Stimulated activated CD4-positive, alpha-beta T cell treated with anti-CD3 and anti-CD28 coated beads, Interleukin-1b, Interleukin-23, amount 100 ng/mL, for 1 hour (primary cell): ENCODE measurements at places on chromosomes 3 and 15.

DNA sequence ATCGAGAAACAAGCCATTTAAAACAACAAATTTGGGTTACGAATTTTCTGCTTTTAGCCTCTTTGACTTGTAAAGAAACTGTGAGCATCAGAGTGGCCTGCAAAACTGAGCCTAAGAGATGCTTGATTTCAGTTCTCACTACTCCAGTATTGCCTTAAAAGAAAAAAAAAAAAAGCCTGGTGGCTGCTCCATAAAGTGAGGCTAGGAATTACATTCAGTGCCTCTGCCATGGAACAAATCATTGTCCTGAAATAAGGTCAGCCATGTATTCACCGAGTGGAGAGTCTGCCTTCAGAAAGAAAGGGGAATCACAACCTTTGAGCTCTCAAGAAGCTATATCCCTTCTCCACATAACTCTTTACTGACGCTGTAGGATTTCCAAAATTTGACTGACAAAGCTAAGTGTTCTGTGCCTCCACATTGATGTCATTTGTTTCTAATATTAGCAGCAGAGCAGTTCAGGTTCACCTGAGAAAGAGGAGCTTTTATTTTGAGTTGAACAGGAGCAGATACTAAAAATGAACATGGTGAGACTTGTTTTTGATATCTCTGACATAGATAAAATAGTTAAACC is 137.3 kb downstream of the SSR3 start:
- DNase-seq = no peak

- no peak for DNase-seq
Measured at GRCh38 chr15:83278191-83278590, 6.3 kb downstream of the BNC1 start.

- DNase-seq = peak; percentile 90
Measured at GRCh38 chr15:100596792-100597191, 5.2 kb downstream of the LINS1 start.

DNA sequence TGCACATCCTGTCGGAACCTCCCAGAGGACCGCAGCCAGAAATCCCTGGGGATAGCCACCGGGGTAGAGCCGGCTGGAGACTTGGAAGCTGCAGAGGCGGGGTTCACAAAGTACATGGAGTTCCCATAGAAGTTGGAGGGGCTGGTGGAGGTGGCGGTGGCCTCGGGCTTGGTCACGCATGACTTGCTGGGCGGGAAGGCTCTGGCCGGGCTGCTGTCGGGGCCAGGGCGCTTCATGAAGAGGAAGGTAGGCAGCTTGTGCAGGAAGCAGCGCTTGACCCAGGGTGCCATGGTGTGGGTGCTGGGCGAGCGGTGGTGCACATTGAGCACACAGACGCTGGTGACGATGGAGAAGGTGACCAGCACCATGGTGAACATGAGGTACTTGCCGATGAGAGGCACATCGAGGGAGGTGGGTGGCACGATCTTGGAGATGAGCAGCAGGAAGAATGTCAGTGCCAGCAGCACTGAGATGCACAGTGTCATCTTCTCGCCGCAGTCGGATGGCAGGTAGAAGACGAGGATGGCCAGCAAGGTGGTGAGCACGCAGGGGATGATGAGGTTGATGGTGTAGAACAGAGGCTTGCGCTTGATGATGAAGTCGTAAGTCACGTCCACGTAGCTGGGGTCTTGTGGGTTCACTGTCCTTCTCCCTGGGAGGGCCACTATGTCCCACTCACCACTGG is 8.4 kb upstream of the CHRNA3 start:
- DNase-seq = no peak

GRCh38 chr3:183427876-183428446 is 458 bp downstream of the MCF2L2 start:
- no peak for DNase-seq

GRCh38 chr3:155555479-155556060 is 189.3 kb downstream of the PLCH1 start:
- no peak for DNase-seq

DNA sequence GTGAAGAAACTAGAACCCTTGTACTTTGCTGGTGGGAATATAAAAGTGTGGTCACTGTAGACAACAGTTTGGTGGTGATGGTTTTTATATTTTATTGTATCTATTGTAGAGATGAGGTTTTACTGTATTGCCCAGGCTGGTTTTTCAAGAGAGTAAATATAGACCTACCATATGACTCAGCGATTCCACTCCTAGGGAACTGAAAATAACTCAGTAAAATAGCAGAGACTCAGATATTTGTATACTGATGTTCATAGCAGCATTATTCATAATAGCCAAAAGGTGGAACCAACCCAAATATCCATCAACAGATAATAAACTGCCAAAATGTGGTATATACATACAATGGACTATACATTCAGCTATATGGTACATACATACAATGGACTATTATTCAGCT is 68.8 kb upstream of the IL12A start:
- no peak for DNase-seq

GRCh38 chr3:194120789-194121770 is 14.9 kb upstream of the HES1 start:
- DNase-seq = no peak

DNA sequence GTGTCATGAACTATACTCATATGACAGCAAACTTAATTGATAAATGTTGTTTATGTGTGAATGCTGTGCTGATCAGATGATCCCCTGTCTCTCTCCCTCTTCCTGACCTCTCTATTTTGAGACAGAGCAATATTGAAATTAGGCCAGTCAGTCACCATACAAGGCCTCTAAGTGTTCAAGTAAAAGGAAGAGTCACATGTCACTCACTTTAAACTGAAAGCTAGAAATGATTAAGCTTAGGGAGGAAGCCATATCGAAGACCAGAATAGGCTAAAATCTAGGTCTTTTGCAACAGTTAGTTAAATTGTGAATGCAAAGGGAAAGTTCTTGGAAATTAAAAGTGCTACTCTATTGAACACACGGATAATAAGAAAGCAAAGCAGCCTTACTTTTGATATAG is 498.6 kb downstream of the ZPLD1 start:
- DNase-seq = no peak

- no peak for DNase-seq
Measured at GRCh38 chr3:112012205-112012992, 13.7 kb downstream of the TAGLN3 start.

DNA sequence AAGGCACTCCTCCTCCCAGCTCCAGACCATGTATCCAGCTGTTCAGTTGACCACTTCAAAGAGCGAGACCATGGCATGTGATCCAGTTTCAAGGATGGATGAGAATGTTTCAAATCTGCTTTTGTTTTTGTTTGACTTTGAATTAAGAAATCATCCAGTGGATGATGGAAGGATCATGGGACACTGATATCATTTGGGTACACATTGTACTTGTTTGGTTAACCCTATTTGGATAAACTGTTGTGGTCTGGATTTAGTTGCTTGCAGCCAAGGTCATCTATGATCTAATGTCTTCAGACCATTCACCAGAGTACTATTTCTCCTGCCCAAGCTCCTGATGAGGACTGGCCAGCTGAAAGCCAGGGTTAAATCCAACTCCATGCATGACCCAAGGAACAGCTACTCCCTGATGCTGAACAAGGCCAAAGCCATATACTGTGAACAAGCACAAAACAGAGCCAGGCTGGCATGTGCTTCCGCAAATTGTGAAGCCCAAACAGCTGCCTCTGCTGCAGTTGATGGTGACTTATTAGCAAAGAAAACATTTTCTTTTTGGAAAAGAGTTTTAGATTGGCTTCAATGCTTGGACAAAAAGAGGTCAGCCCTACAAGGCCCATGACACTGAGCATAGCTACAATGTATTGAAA is 5.2 kb upstream of the ADAMTS17 start:
- no peak for DNase-seq

DNA sequence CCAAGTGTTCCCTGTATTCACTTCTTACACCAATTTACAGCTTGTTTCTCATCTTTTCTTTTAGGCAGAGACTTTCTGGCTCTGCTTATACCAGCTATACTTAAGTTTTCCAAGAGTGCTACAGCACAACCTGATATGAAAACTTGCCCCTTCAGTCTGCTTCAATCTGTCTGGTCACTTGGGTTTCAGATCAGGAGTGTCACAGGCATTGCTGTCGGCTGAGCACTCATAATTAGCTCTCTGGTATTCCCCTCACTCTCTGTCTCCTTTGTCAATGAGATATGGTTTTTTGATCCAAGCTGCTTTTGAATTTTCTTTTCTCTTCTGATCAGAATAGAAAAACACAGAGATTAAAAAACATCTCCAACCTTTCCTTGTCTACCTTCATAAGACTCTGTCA is 194.9 kb upstream of the UMPS start:
- no peak for DNase-seq

GRCh38 chr15:101145362-101145761 is 106.5 kb downstream of the CHSY1 start:
- DNase-seq = no peak

DNA sequence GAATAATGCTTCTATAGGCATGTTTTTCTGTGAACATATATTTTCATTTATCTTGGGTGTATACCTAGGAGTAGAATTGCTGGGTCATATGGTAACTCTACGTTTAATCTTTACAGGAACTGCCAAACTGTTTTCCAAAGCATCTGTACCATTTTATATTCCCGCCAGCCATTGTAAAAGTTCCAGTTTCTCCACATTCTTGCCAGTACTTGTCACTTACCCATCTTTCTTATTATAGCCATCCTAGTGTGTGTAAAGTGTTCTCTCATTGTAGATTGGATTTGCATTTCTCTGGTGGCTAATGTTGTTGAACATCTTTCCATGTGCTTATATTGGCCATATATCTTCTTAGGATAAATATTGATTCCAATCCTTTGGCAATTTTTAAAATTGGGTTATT is 31.2 kb upstream of the CFAP20DC start:
- no peak for DNase-seq

GRCh38 chr15:96392380-96393208 is 62.1 kb downstream of the NR2F2 start:
- no peak for DNase-seq

DNA sequence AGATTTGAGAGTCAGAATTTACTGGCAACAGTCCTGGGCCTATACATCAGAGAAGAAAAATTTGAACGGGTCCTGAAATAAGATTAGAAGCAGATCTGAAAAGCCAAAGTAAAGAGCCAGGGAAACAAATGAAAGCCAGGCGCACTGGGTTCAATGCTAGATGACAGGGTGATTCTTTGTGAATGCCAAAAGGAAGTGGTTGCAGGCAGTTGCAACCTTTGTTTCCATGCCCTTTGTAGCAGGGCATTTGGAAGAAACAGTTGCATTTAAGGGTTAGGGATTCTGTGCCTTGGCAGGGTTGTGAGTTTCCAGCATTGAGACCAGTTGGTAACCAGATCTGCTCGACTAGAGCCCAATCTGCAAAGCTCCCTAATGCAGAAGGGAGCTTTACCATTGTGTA is 36.4 kb upstream of the MTHFS start:
- DNase-seq = no peak

- no peak for DNase-seq
Measured at GRCh38 chr3:170903123-170903522, 5.3 kb downstream of the EIF5A2 start.

DNA sequence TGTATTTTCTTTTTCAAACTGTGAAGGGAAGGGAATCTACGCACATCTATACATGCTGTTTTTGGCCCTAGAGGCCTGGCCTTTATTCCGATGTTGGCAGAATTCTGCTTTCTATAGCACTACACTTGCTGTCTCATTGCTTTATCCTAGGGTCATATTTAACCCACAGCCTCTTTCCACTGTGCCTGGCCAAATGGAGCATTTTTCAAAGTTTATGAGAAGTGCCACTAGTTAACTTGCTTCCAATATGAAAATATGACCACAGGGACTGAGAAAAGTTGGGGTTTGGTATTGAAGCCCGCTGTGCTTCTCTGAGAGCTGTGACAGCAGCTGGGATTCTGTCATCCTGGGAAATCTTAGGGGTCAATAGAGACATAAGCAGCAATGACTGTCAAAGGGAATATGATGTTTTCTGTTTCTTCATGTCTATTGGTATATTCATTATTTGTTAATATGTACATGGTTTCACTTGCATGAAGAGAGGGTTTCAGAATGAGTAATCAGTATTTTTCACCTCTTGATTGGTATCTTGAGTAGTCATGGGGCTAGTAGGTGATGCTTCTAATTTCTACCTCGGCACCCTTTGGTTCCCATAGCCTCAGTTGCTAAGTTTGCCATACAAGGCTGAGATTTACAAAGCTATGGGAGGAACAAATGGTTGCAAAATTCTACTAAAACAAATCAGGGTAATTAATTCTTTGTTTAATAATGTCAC is 275.8 kb upstream of the RBMS3 start:
- no peak for DNase-seq

- DNase-seq = no peak
Measured at GRCh38 chr3:160400702-160401150, 1.3 kb downstream of the SMC4 start.

- no peak for DNase-seq
Measured at GRCh38 chr15:94265009-94265408, 33.6 kb downstream of the MCTP2 start.

DNA sequence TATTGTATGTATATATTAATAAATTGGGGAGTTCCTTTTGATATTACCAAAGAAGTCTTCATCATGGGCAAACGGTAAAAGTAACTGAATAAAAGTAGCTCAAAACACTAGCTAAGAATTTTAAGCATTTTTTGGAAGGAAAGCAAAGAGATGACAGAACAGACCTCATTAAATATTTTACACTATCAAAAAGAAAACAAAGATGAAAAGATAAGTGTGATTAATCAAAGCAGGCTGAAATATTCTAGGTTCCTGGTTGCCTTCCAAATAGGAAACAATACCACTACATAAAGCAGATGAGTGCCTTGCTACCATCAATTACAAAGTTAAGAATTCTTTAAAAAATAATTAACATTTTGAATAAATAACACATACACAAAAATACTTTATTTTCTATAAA is 3.6 kb downstream of the NKIRAS1 start:
- DNase-seq = no peak

DNA sequence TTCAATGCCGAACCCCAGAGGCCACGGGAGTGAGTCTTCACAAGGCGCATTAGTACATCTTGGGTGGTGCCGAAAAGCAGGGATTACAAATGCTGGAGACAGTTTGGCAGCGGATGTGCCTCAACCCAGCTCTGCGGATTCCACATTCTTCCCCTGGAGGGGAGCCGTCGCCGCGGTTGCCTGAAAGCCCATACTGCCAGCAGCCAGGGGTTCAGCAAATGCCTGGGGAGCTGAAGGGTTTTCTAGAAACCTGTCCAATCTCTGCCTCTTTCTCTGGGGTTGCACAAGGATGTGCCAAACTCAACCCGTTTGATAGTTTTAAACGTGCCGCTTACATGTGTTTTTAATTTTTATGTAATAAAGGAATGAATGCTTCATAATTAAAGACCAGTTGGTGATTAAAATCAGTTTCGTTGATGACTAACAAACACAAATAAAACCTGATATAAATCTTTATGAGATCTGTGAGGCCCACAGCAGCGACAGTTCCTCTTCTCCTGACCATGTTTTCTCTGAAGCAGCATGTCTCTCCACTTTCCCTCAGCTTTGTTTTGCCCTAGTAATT is 74.6 kb upstream of the LEKR1 start:
- no peak for DNase-seq

- no peak for DNase-seq
Measured at GRCh38 chr15:73683777-73684580, at the start of gene CD276. Gene CD276 (plus strand): TSS chr15:73684383. CDS start chr15:73699640, 15,257 bp downstream.

DNA sequence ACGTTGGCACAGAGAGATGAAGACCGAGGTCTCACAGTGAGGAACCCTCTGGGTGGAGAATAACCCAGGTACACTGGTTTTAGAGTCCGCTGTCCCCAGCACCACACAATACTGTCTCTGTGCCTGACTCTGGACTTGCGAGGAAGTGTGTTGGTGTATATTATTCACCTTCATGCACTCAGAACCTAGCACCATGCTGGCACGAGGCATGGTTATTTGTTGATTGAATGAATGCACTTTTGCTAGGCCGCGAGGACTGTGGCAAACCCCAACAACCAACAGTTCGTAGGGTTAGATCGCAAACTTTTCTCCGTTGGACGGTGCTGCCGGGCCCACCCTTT is 484 bp upstream of the C3orf52 start:
- no peak for DNase-seq

GRCh38 chr3:38564631-38565338 is 68.6 kb downstream of the EXOG start:
- no peak for DNase-seq
